CMK (cell line): ENCODE measurements at places on chromosomes 4 and X.
A peak's percentile ranks its signal among the peaks of the same experiment; 100 is the strongest.

GRCh38 chr4:47465004-47465403 is 1.5 kb upstream of the COMMD8 start:
- DNase-seq = no peak

DNA sequence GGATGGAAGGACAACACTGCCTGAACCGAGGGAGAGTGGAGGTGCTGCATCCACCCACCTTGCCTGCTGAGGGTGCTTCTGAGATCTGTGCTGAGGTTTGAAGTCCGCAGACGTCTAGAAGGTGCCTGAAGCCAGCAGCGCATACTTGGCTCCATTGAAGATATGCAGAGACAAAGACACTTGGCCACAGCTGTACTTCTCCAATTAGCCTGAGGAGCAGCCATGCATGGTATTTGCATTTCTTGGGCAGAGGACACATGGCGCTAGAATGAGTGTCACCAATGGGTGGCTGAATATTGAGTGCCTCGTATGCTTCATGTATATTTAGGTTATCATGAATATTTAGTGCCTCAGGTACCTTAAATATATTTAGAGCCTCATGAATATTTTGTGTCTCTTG is 128.7 kb upstream of the ATP6AP2 start:
- DNase-seq = no peak

- DNase-seq = no peak
Observed at GRCh38 chr4:72715299-72715698, 146.3 kb upstream of the ADAMTS3 start.

- DNase-seq = peak; percentile 59
Observed at GRCh38 chr4:7524843-7525242, 90.1 kb upstream of the PSAPL1 start.

GRCh38 chr4:139202991-139203390 is 26.0 kb upstream of the ELF2 start:
- DNase-seq = no peak

GRCh38 chr4:41506130-41506529 is 31.8 kb upstream of the LIMCH1 start:
- DNase-seq = no peak

DNA sequence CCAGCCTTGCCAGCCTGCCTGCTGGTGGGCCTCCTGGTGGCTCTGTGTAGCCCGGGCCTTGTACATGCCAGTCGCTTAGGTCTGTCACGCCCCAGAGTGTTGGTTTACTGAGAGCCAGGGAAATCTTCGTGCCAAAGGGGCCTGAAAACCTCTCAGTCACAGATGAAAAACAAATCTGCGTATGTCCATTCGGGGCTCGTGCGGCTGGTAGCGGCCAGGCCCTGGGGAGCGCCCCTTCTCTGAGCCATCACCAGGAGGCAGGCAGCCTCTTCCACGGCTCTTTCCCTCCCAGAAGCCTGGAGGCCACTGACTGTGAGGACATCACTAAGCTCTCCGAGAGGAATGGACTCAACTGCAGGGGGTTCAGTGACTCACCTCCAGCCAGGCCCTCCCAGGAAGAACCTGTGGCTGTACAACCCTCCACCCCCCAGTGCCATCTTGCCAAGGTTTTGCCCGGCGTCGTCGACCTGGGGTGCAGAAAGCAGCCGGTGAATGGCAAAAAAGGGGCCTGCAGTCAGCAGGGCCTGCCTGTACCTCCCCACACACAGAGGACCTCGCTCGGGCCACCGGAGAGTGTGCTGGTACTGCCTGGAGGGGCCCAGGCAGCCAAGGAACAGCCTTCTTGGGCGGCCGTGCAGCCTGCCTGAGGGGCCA is 162.2 kb downstream of the BCOR start:
- no peak for DNase-seq
